ENCODE measurements at places on chromosomes 2 and 18.
A peak's percentile ranks its signal among the peaks of the same experiment; 100 is the strongest.

- no peaks in the 10 kb centered on the region for H3K36me3 ChIP-seq
- peaks cover 21% of the 10 kb centered on the region for H3K4me1 ChIP-seq
- H3K27me3 ChIP-seq: no peaks in the 10 kb centered on the region
- no peak overlapping the region for H3K4me3 ChIP-seq
Observed at GRCh38 chr18:12943215-12943614, 4.6 kb upstream of the SEH1L start.

- H3K4me3 ChIP-seq: peak overlapping the region; percentile 88
- H3K36me3 ChIP-seq: no peaks in the 10 kb centered on the region
- H3K27me3 ChIP-seq: peaks cover 11% of the 10 kb centered on the region
- peaks cover 15% of the 10 kb centered on the region for H3K4me1 ChIP-seq
Observed at GRCh38 chr2:28566521-28567041, 70.7 kb downstream of the PLB1 start.

- no peak overlapping the region for H3K4me3 ChIP-seq
- H3K27ac ChIP-seq: no peak overlapping the region
- H3K36me3 ChIP-seq: no peaks in the 10 kb centered on the region
- peak; percentile 16 for DNase-seq
- H3K27me3 ChIP-seq: no peaks in the 10 kb centered on the region
Observed at GRCh38 chr2:108927936-108928659, 60.9 kb downstream of the EDAR start.

DNA sequence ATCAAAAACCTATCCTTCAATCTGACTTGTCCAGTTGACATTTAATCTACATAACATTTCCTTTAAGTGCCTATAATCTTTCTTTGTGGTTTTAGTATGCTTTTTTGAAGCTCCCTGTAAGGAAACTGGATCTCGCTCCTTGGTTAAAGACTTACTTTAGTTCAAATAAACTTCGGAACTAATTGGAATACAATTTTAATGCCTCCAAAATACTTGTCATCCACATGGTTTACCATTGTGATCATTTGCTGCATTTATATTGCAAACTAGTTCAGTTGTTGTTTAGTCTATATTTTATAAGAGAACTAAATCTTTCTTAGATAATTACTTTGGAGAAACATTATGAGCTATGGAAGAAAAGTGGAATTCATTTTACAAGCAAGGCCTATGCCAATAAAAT lies 496.0 kb downstream of the ERBB4 start:
- no peaks in the 10 kb centered on the region for H3K27me3 ChIP-seq
- H3K36me3 ChIP-seq: no peaks in the 10 kb centered on the region
- H3K4me1 ChIP-seq: no peaks in the 10 kb centered on the region
- H3K27ac ChIP-seq: no peak overlapping the region
- DNase-seq: no peak

GRCh38 chr18:45755934-45756333 lies 32.0 kb downstream of the SLC14A1 start:
- DNase-seq: no peak
- no peak overlapping the region for H3K27ac ChIP-seq
- H3K4me3 ChIP-seq: no peak overlapping the region
- no peaks in the 10 kb centered on the region for H3K4me1 ChIP-seq

DNA sequence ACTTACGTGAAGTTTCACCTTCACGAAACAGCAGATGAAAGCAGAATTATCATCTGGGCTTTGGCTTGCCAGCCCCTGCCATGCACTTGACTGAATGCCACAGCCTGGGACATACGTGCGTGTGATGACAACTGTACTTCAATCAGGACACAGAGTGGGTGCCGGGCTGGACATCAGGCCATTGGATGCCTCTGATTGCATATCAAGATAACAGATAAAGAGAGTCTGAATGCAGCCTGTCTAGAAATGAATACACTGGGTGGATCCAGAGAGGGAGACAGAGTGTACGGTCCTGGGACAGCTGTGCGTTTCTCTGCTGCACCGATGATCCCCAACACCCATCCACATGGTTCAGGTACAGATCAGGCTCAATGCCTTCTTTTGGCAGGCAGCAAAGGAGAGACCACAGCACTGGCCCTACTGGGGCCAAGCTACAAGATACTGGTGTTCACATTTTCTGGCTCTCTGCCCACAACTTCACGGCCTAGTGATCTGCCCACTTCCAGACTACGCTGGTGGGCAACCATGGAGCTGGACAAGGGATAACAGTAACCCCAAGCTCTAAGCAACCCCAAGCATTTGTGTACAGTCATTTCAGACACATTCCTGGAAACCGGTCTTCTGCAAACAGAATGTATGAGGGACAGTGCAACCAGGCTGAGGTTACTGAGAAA lies 35.6 kb downstream of the FBLN7 start:
- no peak for DNase-seq
- no peaks in the 10 kb centered on the region for H3K36me3 ChIP-seq
- no peaks in the 10 kb centered on the region for H3K27me3 ChIP-seq
- H3K27ac ChIP-seq: no peak overlapping the region
- peak overlapping the region; percentile 47 for H3K4me3 ChIP-seq
- H3K4me1 ChIP-seq: peaks cover 16% of the 10 kb centered on the region

DNA sequence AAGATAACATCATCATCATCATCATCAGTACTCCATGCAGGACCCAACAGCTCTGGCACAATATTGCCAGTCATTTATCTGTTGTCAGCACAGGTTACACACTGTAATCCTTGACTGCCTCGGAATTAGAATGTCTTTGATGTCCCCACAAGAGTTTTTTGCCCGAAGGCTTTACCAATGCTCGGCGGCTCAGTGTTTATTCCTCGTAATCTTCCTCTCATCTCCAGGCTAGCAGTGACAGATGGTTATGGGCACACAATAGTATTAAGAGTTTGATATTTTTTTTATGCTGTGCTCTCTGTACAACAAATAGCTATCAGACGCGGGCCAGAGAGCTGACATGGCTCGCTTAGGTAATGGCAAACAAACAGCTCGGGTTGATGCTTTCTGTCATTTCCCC lies 515.2 kb downstream of the ZEB2 start:
- H3K4me3 ChIP-seq: no peak overlapping the region
- no peaks in the 10 kb centered on the region for H3K36me3 ChIP-seq
- H3K27ac ChIP-seq: no peak overlapping the region
- H3K27me3 ChIP-seq: no peaks in the 10 kb centered on the region
- no peak for DNase-seq

- no peak overlapping the region for H3K27ac ChIP-seq
- H3K4me1 ChIP-seq: no peaks in the 10 kb centered on the region
- no peaks in the 10 kb centered on the region for H3K36me3 ChIP-seq
- no peak for DNase-seq
Observed at GRCh38 chr18:75827751-75828287, 400.3 kb upstream of the SMIM21 start.

- no peak for DNase-seq
- no peaks in the 10 kb centered on the region for H3K27me3 ChIP-seq
- peaks cover 88% of the 10 kb centered on the region for H3K4me1 ChIP-seq
- peaks cover 2% of the 10 kb centered on the region for H3K36me3 ChIP-seq
Observed at GRCh38 chr2:160473468-160474318, 19.9 kb downstream of the RBMS1 start.

DNA sequence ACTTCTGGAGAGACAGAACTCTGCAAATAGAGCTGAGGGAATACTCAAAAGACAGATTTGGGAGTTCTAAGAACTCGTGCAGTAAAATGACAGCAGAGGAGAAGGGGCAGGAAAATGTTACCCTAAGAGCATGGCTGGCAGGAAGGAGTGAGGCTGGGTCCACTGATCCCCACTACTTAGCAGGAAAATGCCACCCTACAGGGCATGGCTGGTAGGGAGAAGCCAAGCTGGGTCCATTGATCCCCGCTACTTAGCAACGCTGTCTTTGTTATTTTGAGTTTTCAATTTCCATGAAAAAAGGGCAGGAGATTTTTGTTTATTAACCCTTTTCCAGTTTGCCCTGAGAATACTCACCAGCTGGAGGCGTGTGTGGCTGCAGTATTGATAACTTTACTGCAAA lies 100.3 kb upstream of the TMEM200C start:
- H3K4me3 ChIP-seq: no peak overlapping the region
- no peak for DNase-seq

DNA sequence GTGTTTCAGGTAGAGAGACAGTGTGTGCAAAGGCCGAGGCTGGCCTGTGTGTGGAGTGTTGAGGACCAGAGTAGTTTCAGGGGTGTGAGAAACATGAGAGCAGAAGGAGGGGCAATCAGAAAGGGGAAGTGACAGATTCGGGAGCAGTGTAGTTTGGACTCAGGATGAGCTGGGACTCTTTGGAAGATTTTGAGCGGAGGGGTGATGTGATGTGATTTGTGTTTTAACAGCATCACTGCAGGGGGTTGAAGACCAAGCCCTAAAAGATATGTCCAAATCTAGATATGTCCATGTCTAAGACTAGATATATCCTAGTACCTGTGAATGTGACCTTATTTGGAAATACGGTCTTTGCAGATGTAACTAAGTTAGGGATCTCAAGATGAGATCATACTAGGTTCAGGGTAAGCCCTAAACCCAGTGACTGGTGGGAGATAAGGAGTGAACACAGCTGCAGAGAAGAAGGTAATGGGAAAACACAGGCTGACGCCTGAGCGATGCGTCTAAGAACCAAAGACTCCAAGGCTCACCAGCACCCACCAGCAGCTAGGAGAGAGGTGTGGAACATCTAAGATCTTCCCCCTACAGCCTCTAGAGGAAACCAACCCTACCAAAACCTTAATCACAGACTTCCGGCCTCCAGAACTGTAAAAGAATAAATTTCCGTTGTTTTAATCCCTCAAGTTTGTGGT lies 38.5 kb upstream of the MYO3B start:
- no peak overlapping the region for H3K27ac ChIP-seq
- peaks cover 9% of the 10 kb centered on the region for H3K4me1 ChIP-seq
- H3K36me3 ChIP-seq: no peaks in the 10 kb centered on the region
- DNase-seq: no peak
- H3K27me3 ChIP-seq: no peaks in the 10 kb centered on the region

DNA sequence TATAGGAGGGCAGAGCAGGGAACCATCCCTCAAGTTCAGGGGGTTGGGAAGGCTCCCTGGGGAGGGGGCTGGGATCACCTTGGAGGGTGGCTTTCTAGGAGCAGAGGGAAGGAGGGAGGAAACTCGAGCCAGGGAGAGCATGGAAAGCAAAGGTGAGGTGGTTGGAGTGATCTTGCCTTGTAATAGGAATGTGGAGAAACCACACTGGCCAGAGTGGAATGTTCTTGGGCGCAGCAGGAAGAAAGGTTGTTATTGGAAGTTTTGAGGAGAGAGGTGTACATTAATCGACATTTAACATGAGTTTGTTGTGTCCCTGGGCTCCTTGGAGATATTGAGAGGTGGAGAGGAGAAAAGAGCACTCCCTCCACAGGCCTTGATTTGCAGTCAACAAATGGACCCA lies 272.2 kb downstream of the PRKCE start:
- H3K4me3 ChIP-seq: no peak overlapping the region
- H3K4me1 ChIP-seq: no peaks in the 10 kb centered on the region
- no peaks in the 10 kb centered on the region for H3K36me3 ChIP-seq
- DNase-seq: no peak
- no peak overlapping the region for H3K27ac ChIP-seq

DNA sequence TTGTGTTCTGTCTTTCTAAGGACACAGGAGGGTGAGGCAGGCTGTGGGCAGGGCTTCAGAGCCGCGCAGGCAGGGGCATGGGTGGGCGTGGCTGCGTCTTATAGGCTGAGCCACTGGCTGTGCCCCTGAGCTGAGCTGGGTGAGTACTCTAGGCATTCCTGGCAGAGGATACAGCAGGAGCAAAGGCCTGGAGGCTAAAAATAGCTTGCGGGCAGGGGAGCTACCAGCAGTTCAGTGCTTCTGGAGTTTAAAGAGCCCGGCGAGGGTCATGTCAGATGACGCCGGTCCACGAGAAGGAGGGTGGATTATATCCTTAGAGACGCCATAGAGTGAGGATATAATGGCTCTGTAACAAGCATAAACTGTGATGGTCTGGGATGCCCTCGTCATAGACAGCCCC lies 31.5 kb upstream of the PDIA6 start:
- H3K27me3 ChIP-seq: peaks cover 15% of the 10 kb centered on the region
- H3K4me3 ChIP-seq: no peak overlapping the region
- peaks cover 15% of the 10 kb centered on the region for H3K36me3 ChIP-seq
- H3K4me1 ChIP-seq: no peaks in the 10 kb centered on the region
- DNase-seq: no peak

- no peak overlapping the region for H3K4me3 ChIP-seq
- H3K36me3 ChIP-seq: no peaks in the 10 kb centered on the region
- H3K27ac ChIP-seq: no peak overlapping the region
- H3K4me1 ChIP-seq: no peaks in the 10 kb centered on the region
- DNase-seq: no peak
- H3K27me3 ChIP-seq: no peaks in the 10 kb centered on the region
Observed at GRCh38 chr2:52117299-52117698, 1085.4 kb upstream of the NRXN1 start.

- peaks cover 7% of the 10 kb centered on the region for H3K4me1 ChIP-seq
- H3K4me3 ChIP-seq: no peak overlapping the region
- no peaks in the 10 kb centered on the region for H3K27me3 ChIP-seq
- DNase-seq: no peak
- no peaks in the 10 kb centered on the region for H3K36me3 ChIP-seq
Observed at GRCh38 chr18:35515460-35516130, 17.8 kb upstream of the INO80C start.

DNA sequence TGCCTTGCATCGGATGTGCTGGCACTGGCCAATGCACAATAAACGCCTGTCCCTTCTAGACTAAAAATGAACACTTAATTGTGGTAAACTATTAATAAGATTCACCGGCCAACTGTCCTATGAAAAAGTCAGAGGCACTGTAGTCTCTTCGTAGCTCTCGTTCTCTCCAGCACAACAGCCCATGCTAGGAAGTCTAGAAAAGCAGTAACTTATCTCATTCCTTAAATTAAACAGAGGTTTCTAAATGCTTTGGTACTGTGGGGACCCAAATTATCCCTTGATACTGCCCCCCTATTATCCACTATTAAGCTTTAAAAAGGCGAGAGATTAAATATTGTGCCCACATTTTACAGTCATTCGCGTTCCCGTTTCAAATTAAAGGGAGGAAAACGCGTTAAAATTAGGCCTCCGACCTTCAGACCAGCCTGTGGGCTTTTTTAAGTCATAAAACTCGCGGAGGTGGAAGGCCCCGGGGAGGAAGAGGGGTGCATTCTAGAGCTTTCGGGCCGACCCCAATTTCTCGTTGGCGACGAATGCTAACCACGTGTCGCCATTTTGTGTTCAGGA lies 1.5 kb upstream of the PCBP1 start:
- H3K4me1 ChIP-seq: peaks cover 55% of the 10 kb centered on the region
- H3K36me3 ChIP-seq: peaks cover 30% of the 10 kb centered on the region
- no peaks in the 10 kb centered on the region for H3K27me3 ChIP-seq
- peak overlapping the region; percentile 98 for H3K4me3 ChIP-seq
- peak overlapping the region; percentile 100 for H3K27ac ChIP-seq
- no peak for DNase-seq

- no peaks in the 10 kb centered on the region for H3K36me3 ChIP-seq
- no peaks in the 10 kb centered on the region for H3K27me3 ChIP-seq
- H3K27ac ChIP-seq: no peak overlapping the region
- no peak for DNase-seq
- no peaks in the 10 kb centered on the region for H3K4me1 ChIP-seq
Observed at GRCh38 chr2:14517731-14518130, 114.8 kb upstream of the LRATD1 start.

DNA sequence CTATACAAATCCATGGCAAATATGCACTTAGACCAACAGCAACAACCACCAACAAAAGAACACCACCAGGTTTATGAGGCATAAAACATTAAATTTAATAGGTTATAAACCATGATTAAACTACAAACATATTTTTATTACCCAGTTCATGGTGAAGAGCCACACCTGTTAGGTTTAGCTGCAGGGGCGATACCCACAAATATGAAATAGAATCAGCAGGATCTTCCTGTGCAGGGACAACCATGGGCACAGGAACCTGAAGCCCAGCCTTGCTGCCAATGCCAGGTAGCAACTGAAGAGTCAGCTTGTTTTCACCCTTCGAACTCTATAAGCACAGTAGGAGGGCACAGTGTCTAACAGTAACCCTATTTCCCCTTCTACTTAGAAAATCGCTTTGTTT lies 675.0 kb downstream of the SATB2 start:
- no peak overlapping the region for H3K4me3 ChIP-seq
- H3K27ac ChIP-seq: no peak overlapping the region
- H3K4me1 ChIP-seq: no peaks in the 10 kb centered on the region
- H3K27me3 ChIP-seq: no peaks in the 10 kb centered on the region
- DNase-seq: no peak
